ENCODE measurements at places on chromosomes 4 and X.
A peak's percentile ranks its signal among the peaks of the same experiment; 100 is the strongest.

DNA sequence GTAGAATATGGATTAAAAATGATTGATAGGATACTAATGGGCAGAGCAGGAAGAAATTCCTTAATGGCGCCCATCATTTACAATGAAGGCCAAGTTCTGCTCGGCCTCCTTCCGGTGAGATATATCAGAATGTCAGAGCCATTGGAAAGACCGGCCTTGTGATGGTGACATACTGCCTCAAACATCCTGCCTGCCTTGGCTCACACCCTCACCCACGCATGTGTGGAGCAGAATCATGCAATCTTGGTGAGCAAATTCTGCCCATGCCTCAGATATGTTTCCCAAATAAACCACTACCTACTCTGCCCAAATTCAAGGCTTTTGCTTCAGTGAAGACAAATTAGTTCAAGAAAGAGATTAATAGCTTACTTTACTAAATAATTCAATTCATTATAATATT lies 163.3 kb downstream of the MID1 start:
- no peak for DNase-seq

DNA sequence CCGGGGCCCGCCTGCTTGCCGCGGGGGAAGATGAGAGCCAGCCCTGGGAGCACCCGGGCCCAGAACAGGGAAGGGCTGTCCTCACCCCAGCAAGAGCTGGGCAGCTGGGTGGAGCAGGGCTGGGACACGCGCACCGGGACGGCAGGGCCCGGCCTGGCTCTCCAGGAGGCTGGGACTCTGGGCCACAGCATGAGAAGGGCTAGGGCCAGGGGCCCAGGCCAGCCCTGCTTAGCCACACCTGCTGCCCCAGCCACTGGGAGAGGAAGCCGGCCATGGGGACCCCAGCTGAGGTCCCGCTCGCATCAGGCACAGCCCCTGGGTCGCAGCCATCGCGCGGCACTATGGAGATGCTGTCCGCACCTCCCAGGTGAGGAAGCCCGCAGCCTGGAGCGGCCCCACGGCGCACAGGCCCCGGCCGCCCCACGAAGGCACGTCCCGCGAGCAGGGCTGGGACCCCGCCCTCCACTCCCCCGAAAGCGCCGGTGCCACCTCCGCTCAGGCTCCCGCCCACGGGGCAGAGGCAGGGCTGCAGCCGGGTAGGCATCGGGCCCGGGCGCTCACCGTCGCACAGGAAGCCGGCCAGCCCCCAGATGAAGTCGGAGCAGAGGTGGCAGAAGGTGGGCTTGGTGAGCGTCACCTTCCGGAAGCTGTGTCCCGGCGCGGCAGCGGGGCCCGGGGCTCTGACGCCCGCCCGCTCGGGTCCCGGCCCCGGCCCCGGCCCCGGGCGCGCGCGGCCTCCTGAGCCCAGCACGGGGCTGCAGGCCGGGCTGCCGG lies 531 bp downstream of the DGKQ start:
- DNase-seq: no peak

DNA sequence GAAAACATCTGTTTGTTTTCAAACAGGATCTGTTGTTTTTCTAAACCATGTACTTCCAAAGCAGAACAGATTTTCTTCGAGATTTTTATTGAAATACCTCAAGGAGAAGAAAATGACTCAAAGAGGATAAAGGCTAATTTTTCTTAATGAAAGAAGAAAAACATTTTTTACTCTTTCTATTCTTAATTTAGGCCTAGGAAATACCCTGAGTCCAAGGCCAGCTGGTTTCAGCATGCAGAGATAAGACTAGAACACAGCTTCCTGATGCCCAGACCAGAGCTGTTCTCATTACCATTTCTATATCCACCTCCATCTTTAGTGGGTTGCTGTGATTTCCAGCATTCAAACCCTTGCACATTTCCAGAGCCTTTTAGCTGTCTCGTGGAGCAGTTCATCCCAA lies 18.3 kb downstream of the GAB1 start:
- DNase-seq: no peak

GRCh38 chrX:19177721-19178120 lies 55.5 kb upstream of the ADGRG2 start:
- DNase-seq: no peak

- DNase-seq: peak; percentile 9
Observed at GRCh38 chrX:17859609-17860178, 1.4 kb downstream of the RAI2 start.

DNA sequence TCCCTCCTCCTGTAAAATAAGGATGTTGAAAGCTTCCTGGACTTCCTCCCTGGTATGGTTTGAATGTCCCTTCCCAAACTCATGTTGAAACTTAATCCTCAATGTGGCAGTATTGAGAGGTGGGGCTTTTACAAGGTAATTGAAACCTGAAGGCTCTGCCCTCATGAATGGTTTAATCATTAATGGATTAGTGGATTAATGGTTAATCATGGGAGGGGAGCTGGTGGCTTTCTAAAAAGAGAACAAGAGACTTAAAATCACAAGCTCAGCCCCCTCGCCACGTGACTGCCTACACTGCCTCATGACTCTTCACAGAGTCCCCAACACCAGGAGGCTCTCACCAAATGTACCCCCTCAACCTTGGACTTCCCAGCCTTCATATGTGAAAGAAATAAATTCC lies 124.6 kb upstream of the ANXA3 start:
- peak; percentile 62 for DNase-seq

DNA sequence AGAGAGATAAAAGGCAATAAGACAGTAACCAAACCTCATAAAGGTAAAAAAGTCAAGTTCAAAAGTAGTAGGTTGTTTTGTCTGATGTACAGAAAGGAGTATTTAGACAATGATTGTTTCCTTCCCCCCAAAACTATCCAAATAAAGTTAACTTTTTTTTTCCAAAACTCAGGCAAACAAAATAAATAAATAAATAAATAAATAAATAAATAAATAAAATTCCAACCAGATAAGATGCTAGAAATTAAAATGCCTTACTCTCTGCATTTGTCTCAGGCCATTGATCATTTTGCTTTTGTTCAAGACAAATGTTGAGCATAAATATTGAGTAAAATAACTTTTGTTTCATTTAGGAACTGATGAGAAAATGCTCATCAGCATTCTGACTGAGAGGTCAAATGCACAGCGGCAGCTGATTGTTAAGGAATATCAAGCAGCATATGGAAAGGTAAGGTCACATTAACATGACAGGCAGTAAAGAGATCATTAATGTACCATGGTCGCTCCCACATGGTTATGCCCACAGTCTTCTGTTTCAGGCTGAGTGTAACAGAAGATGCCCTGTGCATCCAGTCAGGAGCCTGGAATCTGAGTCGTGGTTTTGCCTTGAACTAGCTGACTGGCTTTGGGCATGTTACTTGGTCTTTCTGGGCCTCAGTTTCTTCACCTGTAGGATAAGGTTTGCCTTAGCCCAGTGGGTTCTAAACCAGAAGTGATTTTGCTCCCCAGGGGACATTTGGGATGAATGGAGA lies 27.3 kb downstream of the ANXA3 start:
- DNase-seq: no peak

GRCh38 chrX:437661-438390 lies 51.1 kb upstream of the PPP2R3B start:
- DNase-seq: no peak

- DNase-seq: no peak
Observed at GRCh38 chr4:81600520-81601357, 129.0 kb upstream of the RASGEF1B start.

DNA sequence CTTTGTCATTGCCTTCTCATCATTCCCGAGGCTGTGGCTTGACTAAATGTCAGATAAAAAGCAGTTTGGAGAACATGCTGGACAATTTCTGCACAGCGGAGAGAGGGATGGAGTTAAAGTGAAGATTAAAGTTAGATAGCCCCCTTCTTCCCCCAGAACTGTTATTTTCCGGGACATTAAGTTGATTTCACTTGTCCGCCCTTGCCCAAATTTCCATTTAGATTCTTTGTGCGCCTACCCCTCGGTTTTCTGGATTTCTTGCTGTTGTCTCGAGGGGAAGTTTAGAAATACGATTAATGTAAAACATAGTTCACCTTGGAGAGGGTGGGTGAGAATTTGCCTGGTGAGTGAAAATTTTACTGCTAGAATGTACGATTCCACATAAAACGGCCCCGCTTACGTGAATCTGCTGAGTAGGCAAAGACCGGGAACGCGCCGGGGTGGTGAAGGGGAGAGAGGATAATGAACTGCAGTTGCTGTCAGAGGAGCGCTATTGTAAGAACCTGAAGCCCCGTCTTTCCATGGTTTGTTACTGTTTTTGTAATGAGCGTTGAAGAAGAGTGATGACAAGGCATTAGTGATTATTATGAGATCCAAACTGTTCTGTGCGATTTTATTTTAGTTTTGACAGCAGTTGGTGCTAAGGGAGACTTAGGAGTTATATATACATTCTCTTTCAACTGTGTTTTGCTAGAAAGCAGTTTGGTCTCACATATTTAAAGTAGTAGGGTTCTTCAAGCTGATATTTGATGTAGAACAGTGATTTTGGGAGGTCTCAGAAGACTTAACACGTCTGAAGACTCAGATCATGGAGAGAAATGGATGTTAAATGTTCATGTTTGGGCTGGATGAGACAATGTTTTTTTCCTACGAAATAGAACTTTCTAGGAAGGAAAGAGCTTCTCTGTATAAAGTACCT lies 73.0 kb downstream of the AFF1 start:
- DNase-seq: no peak

- no peak for DNase-seq
Observed at GRCh38 chr4:17721496-17722355, 59.7 kb downstream of the FAM184B start.

- no peak for DNase-seq
Observed at GRCh38 chr4:94389595-94390267, 47.1 kb upstream of the HPGDS start.

GRCh38 chr4:56160636-56161035 lies 211.9 kb downstream of the CEP135 start:
- no peak for DNase-seq

- no peak for DNase-seq
Observed at GRCh38 chrX:129933700-129934099, 27.7 kb downstream of the UTP14A start.

- no peak for DNase-seq
Observed at GRCh38 chrX:44996277-44996676, 123.3 kb downstream of the KDM6A start.

DNA sequence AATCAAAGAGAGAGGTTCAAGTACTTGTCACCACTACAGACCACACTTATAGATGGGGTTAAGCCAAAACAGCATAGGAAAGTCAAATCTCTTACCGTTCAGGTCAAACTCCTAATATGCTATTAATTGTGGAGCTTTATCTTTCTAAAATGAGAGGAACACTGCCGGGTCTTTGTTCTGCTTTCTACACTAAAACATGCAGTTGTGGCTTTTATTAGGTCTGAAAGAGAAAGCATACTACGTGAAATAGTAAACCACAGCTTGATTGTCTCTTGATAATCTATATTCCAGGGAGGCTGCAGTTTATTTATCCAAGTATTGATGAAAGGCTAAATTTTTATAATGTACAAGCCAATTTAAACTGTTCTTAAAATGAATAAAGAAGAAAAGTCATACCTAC lies 12.3 kb upstream of the INPP4B start:
- DNase-seq: no peak

DNA sequence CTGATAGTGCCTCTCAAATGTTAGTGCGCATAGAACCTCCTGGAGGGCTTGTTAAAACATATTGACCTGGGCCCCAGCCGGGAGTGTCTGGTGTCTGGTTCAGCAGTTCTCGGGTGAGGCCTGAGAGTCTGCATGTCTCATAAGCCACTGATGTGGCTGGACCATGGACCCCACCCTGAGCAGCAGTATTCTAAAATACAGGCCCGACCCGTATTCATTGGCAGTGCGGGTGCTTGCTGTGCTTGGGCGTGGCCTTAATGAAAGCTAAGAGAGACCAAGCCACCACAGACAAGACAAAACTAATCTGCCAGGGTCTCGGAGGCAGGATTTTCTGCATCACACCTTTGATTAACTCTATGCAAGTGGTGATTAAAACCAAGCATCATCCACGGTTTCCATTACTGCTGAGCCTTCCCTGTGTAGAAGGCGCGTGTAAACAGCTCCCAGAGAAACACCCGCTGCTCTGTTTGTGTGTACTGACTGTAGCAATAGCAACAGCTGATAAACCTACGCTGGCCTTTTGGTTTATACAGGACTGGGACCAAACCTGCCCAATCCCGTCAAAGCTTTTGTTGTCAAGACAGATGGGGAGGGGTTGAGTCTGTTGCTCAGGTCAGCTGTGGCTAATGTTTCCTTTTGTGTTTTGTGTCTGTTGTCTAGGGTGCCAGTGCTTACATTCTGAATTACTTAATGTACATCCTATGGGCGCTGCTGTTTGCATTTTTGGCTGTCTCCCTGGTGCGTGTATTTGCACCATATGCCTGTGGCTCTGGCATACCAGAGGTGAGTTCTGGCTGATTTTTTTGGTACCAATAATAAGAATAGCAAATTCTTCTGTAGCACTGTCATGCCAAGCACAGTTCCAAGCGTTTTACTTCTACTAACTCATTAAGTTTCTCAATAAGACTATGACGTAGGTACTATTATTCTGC lies 40.8 kb downstream of the CLCN4 start:
- DNase-seq: no peak

DNA sequence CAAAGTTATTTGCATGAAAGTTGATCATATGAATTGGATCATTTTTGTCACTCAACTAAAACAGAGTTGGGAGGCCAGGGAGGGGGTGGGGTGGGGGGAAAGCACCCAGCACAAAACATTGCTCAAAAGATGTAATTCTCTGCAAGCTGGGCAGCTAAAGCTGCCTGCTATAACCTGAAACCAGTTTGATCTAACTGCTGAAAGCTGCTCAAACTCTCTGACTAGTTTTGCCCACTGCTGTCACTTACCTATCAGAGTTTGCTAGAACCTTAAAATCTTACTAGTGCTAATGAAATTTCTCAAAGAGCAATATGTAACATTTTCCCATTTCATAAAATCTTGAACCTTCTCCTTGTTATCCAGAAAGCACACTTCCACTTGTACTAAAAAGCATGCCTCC lies 10.4 kb downstream of the CXCL8 start:
- DNase-seq: no peak

- no peak for DNase-seq
Observed at GRCh38 chr4:3868211-3869173, 102.3 kb downstream of the ADRA2C start.

DNA sequence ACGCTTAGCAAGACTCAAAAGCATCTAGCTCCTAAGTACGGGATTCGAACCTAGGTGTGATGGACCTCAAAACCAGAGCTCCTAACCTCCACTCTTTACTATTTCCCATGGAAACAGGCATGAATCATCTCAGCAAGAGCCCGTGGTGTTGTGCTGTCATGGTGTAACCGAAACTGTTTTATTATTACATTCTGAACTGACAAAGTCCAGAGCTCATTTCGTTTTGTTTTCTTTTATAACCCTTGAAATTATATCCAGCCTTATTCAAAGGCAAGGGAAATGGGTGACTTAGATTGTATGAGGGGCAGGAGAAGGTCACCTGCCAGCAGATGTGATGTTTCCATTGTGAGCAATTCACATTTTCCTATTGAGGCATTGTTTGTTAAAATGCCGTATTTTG lies 301.1 kb downstream of the FRMPD4 start:
- DNase-seq: no peak

DNA sequence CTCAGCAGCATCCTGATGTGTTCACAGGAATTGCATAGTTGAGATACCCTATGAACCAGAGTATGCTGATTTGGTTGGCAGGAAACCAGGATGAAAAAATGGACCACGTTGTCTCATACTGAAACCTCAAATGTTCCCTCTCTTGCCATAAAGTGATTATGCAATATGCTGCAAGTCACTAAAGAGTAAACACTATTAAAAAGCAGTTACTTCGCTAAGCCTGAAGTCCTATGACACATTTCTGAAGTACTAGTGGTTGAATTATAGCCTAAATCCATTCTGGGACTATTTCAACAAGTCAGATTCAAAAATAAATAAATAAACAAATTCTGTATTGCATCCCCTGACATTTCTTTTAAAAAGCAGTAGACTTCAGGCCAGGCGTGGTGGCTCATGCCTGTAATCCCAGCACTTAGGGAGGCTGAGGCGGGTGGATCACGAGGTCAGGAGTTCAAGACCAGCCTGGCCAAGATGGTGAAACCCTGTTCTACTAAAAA lies 106.0 kb upstream of the NAP1L5 start:
- DNase-seq: no peak

All from NCI-H524 (cell line).